H9 (cell line): ENCODE measurements at places on chromosomes 7 and 10. TPM values are rescaled to one million over a fixed set of nuclear protein-coding genes. Genes with fewer than 3 reads are reported as not detected.

GRCh38 chr7:151687523-151688235 lies 168.0 kb upstream of the RHEB start:
- no peak overlapping the region for H3K4me3 ChIP-seq
- peak; percentile 88 for DNase-seq
- no peak overlapping the region for H3K27ac ChIP-seq

- H3K4me1 ChIP-seq: no peaks in the 10 kb centered on the region
- no peak for DNase-seq
- H3K4me3 ChIP-seq: no peak overlapping the region
- no peak overlapping the region for H3K27ac ChIP-seq
- no peaks in the 10 kb centered on the region; the same call in 2 of the 3 replicates for H3K36me3 ChIP-seq
These were observed 11.4 kb downstream of the ZWINT start for GRCh38 chr10:56349611-56350010.

- no peak overlapping the region for H3K27ac ChIP-seq
- no peaks in the 10 kb centered on the region for H3K27me3 ChIP-seq
- H3K4me1 ChIP-seq: peaks cover 3% of the 10 kb centered on the region; the same call in 1 of the 2 replicates
- peaks cover 27% of the 10 kb centered on the region for H3K36me3 ChIP-seq
These were observed 84.5 kb downstream of the MICU1 start for GRCh38 chr10:72541337-72541736.

GRCh38 chr10:86282664-86283465 lies 83.7 kb downstream of the GRID1 start:
- no peak overlapping the region for H3K27ac ChIP-seq
- no peaks in the 10 kb centered on the region for H3K27me3 ChIP-seq
- DNase-seq: peak; percentile 10
- H3K36me3 ChIP-seq: peaks cover 1% of the 10 kb centered on the region; the same call in 1 of the 2 replicates
- no peaks in the 10 kb centered on the region for H3K4me1 ChIP-seq
- H3K4me3 ChIP-seq: no peak overlapping the region

The RBM28 gene
- total RNA-seq: 67.5 and 70.0 TPM in 2 replicates
